ENCODE measurements at places on chromosomes 5 and 9. TPM values are rescaled to one million over a fixed set of nuclear protein-coding genes. Genes with fewer than 3 reads are reported as not detected.
A peak's percentile ranks its signal among the peaks of the same experiment; 100 is the strongest.

GRCh38 chr5:172648755-172649154, 7.7 kb downstream of the NEURL1B start:
- no peak for DNase-seq
- no peak overlapping the region for H3K4me3 ChIP-seq
- no peaks in the 10 kb centered on the region for H3K36me3 ChIP-seq
- H3K4me1 ChIP-seq = no peaks in the 10 kb centered on the region
- no peaks in the 10 kb centered on the region for H3K27me3 ChIP-seq
- H3K27ac ChIP-seq = no peak overlapping the region

- peak overlapping the region; percentile 43 for H3K27ac ChIP-seq
- DNase-seq = peak; percentile 74
- H3K27me3 ChIP-seq = no peaks in the 10 kb centered on the region
- no peaks in the 10 kb centered on the region for H3K36me3 ChIP-seq
- no peak overlapping the region for H3K4me3 ChIP-seq
These were observed 60.3 kb upstream of the EPB41L4A start for GRCh38 chr5:112479418-112479817.

GRCh38 chr9:90925581-90926257, 124.1 kb downstream of the SYK start:
- no peak for DNase-seq
- no peaks in the 10 kb centered on the region for H3K36me3 ChIP-seq
- no peak overlapping the region for H3K4me3 ChIP-seq
- no peaks in the 10 kb centered on the region for H3K27me3 ChIP-seq
- no peak overlapping the region for H3K27ac ChIP-seq
- H3K4me1 ChIP-seq = peaks cover 6% of the 10 kb centered on the region

DNA sequence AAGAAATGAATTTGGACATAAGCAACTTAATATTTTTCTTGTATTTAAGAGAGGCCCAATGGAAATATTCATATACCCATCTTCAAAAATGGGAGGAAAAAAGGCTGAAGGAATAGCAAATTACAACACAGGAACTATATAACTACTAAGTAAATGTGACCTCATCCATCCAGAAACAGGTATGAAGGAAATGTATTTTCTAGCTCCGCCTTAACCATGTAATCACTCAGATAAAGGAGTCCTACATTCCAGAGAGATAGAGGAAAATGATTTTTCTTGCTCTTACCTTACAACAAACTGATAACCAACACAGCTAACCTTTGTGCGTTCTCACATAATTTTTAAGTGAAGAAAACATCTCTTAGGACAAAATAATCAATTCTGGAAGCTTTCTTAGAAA, 96.5 kb downstream of the NR6A1 start:
- DNase-seq = no peak
- no peak overlapping the region for H3K27ac ChIP-seq
- no peaks in the 10 kb centered on the region for H3K4me1 ChIP-seq
- no peaks in the 10 kb centered on the region for H3K27me3 ChIP-seq
- no peaks in the 10 kb centered on the region for H3K36me3 ChIP-seq

- H3K36me3 ChIP-seq = no peaks in the 10 kb centered on the region
- H3K4me3 ChIP-seq = no peak overlapping the region
- H3K4me1 ChIP-seq = no peaks in the 10 kb centered on the region
- H3K27ac ChIP-seq = no peak overlapping the region
These were observed 418.3 kb downstream of the CDH10 start for GRCh38 chr5:24226479-24226878.

GRCh38 chr5:140671472-140672125, 1.8 kb downstream of the DND1 start:
- H3K36me3 ChIP-seq = peaks cover 6% of the 10 kb centered on the region
- H3K27me3 ChIP-seq = no peaks in the 10 kb centered on the region
- H3K27ac ChIP-seq = no peak overlapping the region
- no peak overlapping the region for H3K4me3 ChIP-seq
- no peak for DNase-seq

DNA sequence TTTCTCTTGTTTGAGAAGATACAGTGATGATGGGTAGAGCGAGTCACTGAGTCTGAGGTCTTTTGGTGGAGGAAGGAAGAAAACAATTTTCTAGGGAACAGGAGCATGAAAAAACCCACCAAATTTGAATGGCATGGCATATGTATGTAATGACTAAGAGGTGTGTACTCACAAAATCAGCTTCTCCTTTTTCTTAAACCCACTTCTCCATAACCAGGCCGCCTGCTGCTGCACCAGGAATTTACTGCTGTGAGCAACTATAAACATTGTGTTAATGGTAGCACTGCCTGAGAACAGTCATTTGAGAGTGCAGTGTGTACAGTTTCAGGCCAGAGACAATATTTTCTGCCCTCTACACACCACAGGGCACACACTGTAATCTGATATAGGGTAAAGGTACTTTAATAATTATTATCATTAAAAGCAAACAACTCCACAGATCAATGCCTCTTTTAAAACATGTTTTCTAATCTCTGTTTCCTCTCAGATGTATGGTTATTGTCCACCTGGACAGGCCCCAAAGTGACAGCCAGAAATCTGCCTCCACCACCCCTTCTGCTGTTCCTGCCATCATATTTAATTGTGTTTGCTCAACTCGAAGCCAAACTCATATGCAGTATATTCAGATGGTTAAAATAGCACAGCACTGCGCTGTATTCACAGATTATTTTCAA, 241.6 kb downstream of the KIAA0825 start:
- H3K4me3 ChIP-seq = no peak overlapping the region
- no peak overlapping the region for H3K27ac ChIP-seq
- no peaks in the 10 kb centered on the region for H3K27me3 ChIP-seq
- no peaks in the 10 kb centered on the region for H3K4me1 ChIP-seq

The CFAP157 gene
- total RNA-seq = 2.0 TPM

The DOCK2 gene
- 43.8 TPM for total RNA-seq

Measured in breast epithelium (tissue), 4 donors.